ENCODE measurements at places on chromosomes 6 and 20.

- DNase-seq, result no peak
Observed at GRCh38 chr6:166529586-166529985, 56.9 kb downstream of the RAMACL start.

GRCh38 chr6:99520855-99521632 lies 5.8 kb upstream of the USP45 start:
- peak; percentile 85 for DNase-seq

DNA sequence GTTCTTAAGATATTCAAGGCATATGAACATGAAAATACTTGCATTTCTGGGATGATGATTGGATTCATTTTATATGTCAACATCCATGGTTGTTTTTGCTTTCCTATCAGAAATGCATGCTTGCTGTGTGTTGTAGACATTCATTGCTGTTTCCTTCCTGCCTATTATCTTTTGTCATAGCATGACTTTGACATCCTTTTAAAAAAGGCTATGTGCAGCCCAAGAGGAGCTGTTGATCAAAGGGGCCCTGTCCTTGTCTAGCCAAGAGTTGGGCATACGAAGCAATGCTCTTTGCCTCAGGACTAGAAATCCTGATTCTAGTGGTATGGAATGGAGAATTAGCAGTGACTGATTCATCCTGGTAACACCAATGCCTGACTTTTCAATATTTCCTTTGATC lies 143.1 kb downstream of the RNF144B start:
- DNase-seq, result no peak

- DNase-seq, result no peak
Observed at GRCh38 chr20:52219441-52219840, 27.9 kb upstream of the ZFP64 start.

DNA sequence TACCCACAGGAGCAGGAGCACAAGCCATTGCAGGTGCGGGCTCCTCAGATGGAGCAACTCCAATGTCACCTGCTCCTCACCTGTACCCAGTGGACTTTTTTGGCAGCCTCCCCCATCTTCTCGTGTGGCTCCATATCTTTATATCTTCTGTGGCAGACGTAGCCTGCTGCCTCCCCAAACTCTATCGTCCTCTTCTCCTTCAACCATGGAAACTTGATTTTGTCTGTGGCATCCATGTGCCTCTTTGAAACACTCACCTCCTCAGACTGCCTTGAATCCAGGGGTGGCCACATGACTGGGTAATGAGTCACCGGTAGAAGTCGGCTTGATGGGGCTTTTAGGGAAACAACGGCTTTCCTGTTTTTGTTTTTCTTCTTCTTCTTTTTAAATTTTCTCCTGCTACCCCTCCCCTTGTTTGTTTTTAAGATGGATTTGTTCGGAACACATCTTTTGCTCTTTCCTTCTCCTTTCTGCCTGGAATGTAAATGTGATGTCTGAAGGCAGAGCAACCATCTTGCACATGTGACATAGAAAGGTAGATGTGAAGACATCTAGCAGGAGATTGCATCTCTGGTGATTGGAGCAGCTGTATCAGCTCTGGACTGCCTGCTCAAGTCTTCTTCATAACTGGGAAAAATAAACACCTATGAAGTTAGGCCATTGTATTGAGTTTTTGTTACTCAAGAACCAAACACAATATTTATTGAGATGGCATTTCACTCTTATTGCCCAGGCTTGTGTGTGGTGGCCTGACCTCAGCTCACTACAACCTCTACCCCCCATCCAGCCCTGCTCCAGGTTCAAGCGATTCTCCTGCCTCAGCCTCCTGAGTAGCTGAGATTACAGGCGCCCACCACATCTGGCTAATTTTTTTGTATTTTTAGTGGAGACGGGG lies 69.9 kb upstream of the DDR1 start:
- no peak for DNase-seq

- DNase-seq, result no peak
Observed at GRCh38 chr6:106870069-106870468, 104.5 kb downstream of the CD24 start.

DNA sequence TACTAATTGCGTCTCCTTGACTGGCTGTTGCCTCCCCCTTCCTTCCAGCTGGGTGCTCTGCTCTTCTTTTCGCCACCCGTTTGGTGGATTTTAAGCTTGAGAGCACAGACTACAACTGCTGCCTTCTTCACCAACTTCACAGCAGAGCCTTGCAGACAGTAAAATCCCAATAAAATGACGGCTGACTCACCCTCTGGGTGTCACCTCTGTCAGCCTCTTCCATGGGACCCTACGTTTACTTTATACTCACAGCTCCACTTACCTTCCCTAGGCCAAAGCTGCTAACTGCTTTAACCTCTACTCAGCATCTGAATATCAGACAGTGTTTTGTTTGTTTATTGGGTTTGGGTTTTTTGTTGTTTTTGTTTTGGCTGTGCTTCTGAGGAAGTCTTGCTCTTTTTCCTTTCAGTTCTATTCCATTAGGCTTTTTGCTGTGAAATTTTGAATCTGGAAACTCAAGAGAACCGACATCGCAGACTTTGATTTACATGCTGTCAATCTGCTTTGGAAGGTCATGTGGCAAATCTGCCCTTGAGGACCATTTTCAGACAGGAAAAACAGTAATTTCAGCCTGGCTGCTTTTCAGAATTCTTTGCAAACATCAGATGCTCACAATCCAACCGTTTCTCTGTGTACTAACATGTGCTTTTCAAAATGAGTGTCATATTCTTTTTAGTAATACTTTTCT lies 2.4 kb downstream of the AGPAT4 start:
- DNase-seq, result no peak

- no peak for DNase-seq
Observed at GRCh38 chr6:158645064-158646022, 800 bp upstream of the DYNLT1 start.

GRCh38 chr6:118893064-118893806 lies 717 bp upstream of the ASF1A start:
- no peak for DNase-seq

GRCh38 chr6:3724451-3725144 lies 26.9 kb downstream of the PXDC1 start:
- DNase-seq, result no peak

- DNase-seq, result no peak
Observed at GRCh38 chr6:167428664-167429333, 103.9 kb downstream of the TTLL2 start.

- DNase-seq, result no peak
Observed at GRCh38 chr6:144947398-144947976, 662.4 kb downstream of the UTRN start.

DNA sequence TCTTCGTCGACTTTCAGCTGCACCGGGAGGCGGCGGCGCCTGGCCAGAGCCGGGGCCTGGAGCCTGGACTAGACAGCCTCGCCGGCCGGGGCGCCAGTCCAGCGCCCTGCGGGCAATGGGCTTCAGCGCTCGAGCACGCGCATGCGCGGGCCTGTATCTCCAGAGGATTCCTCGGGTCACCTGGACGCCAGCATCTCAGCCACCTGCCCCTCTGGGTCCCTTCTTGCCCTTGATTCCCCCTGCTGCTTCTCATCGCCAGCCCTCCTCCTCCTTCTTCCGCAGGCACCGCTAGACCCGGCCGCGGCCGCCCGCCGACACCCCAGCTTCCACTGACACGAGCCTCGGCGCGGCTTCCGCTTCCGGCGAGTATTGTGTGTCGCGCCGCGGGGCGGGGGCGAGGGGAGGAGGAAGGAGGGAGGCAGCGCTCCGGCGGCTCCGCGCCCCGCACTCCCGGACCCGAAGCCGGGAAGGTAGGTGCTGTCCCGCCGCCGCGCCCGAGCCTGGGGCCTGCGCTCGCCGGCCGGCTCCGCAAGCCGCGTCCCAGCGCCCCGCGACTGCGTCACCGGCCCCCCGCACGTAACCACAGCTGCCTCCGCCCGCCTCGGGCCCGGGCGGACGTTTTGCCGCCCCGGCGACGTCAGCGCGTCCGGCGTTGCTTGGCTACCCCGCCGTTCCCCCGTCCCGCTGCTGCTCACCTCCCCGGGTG lies at the start of gene TRIM39:
TRIM39 (plus strand) TSS at position 402 of the 706 bp plus-strand sequence. CDS start 2,391 bp downstream, outside the sequence.
- peak; percentile 96 for DNase-seq

- DNase-seq, result no peak
Observed at GRCh38 chr20:64049060-64049877, at the start of gene SOX18. SOX18 (minus strand) TSS chr20:64049639; CDS start chr20:64049516, 123 bp downstream.

All from posterior cingulate gyrus (tissue), 11 donors.